ENCODE measurements at places on chromosomes 3 and 15. TPM values are rescaled to one million over a fixed set of nuclear protein-coding genes. Genes with fewer than 3 reads are reported as not detected.

TGM4 gene
- total RNA-seq, result not detected

CAPN3 gene
- total RNA-seq, result 1.9 TPM

RYK gene
- 91.7 TPM for total RNA-seq

IL12A gene
- total RNA-seq, result 1.6 TPM

GBE1 gene
- 26.9 TPM for total RNA-seq

ECE2 gene
- total RNA-seq, result 6.9 TPM

CCR1 gene
- total RNA-seq, result 0.94 TPM

RBMS3 gene
- 11.6 TPM for total RNA-seq

CEMIP gene
- 1.6 TPM for total RNA-seq

ACSBG1 gene
- 4.1 TPM for total RNA-seq

SEMA3F gene
- total RNA-seq, result 11.3 TPM

CPEB1 gene
- 4.7 TPM for total RNA-seq

TM4SF18 gene
- 3.8 TPM for total RNA-seq

KLHL6 gene
- 0.63 TPM for total RNA-seq

ZIC1 gene
- total RNA-seq, result 5.9 TPM

IL5RA gene
- total RNA-seq, result 1.3 TPM

TMEM45A gene
- total RNA-seq, result 1.6 TPM

TTC21A gene
- 12.8 TPM for total RNA-seq

GALNT15 gene
- 5.0 TPM for total RNA-seq

CHRM5 gene
- 0.63 TPM for total RNA-seq
